ENCODE measurements at places on chromosomes 12 and 14. TPM values are rescaled to one million over a fixed set of nuclear protein-coding genes. Genes with fewer than 3 reads are reported as not detected.

The CMA1 gene
- not detected for total RNA-seq

The TMEM253 gene
- total RNA-seq = 1.6 TPM

- DNase-seq = no peak
- H3K27me3 ChIP-seq = no peaks in the 10 kb centered on the region
- no peak overlapping the region for H3K4me3 ChIP-seq
- H3K27ac ChIP-seq = no peak overlapping the region
- H3K36me3 ChIP-seq = peaks cover 8% of the 10 kb centered on the region
- H3K4me1 ChIP-seq = peaks cover 2% of the 10 kb centered on the region
These were observed 182.7 kb downstream of the MYRFL start for GRCh38 chr12:70007687-70008086.

GRCh38 chr14:54117396-54117795 is 160.8 kb upstream of the BMP4 start:
- H3K27me3 ChIP-seq = peaks cover 4% of the 10 kb centered on the region
- no peak overlapping the region for H3K27ac ChIP-seq
- no peak for DNase-seq
- H3K36me3 ChIP-seq = no peaks in the 10 kb centered on the region
- H3K4me3 ChIP-seq = no peak overlapping the region
- peaks cover 5% of the 10 kb centered on the region for H3K4me1 ChIP-seq

GRCh38 chr12:6376079-6376869 is 911 bp upstream of the SCNN1A start:
- peaks cover 20% of the 10 kb centered on the region for H3K27me3 ChIP-seq
- no peak overlapping the region for H3K4me3 ChIP-seq
- peaks cover 31% of the 10 kb centered on the region for H3K4me1 ChIP-seq
- no peaks in the 10 kb centered on the region for H3K36me3 ChIP-seq
- no peak for DNase-seq

DNA sequence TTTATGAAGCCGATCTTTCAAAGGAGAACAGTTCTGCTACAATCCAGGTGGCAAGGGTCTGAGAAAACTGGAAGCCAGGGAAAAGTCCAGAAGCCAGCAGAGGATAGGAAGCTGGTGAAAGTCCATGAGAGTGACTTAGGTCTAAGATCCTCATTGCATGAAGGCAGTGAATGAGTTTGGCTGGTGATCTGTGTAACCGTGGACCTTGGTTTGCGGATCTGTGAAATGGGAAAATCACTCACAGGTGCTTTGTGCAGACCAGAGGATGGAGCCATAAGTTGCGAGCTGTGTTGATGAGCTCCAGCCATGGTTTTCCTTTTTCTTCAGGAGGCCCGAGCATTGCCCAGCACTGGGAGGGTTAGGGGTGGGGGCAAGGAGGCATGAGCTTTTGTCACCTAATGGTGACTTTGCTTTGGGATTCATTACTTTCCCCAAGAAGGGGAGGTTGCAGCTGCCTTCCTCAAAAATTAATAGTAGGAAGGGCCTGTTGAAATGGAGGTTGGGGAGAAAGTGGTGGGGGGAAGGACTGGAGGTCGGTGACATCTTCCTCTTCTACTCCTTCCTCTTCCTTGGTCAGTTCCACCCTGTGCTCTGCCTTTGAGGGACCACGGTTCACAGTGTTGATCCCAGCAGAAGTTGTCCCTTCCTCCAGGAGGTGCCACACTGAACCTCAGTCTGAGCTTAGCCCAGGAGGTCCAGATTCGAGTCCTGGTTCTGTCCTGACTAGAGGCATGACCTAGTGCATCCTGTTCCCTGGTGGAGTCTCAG is 20.3 kb upstream of the SERPINA6 start:
- H3K4me1 ChIP-seq = no peaks in the 10 kb centered on the region
- no peak for DNase-seq
- H3K27ac ChIP-seq = no peak overlapping the region
- no peaks in the 10 kb centered on the region for H3K36me3 ChIP-seq
- no peak overlapping the region for H3K4me3 ChIP-seq
